Stimulated activated CD4-positive, alpha-beta T cell treated with anti-CD3 and anti-CD28 coated beads, Interleukin-12 subunit alpha, Interleukin-12 subunit beta, amount 100 ng/mL, for 4 hours (primary cell): ENCODE measurements at places on chromosomes 7 and 10.
A peak's percentile ranks its signal among the peaks of the same experiment; 100 is the strongest.

- no peak for DNase-seq
Observed at GRCh38 chr7:17807242-17807641, 133.1 kb downstream of the SNX13 start.

GRCh38 chr10:85647741-85648140, 718.9 kb downstream of the GRID1 start:
- DNase-seq = no peak

GRCh38 chr10:88292185-88292514, 291.0 kb downstream of the RNLS start:
- DNase-seq = no peak

- no peak for DNase-seq
Observed at GRCh38 chr7:84939442-84939841, 247.4 kb downstream of the SEMA3D start.

- DNase-seq = no peak
Observed at GRCh38 chr10:14468726-14469125, 138.0 kb upstream of the FRMD4A start.

GRCh38 chr7:47714669-47715607, 133.0 kb upstream of the TNS3 start:
- no peak for DNase-seq

DNA sequence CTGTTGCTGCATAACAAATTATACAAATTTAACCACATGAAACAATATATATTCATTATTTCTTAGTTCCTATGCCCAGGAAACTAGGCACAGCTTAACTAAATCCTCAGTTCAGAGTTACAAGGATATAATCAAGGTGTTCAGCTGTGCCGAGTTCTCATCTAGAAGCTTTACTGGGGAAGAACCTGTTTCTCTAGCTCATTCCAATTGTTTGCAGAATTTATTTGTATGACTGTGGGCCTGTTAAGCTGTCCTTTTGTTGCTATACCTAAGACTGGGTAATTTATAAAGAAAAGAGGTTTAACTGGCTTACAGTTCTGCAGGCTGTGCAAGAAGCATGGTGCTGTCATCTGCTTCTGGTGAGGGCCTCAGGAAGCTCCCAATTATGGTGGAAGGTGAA, 21.8 kb upstream of the MDFIC start:
- DNase-seq = no peak

DNA sequence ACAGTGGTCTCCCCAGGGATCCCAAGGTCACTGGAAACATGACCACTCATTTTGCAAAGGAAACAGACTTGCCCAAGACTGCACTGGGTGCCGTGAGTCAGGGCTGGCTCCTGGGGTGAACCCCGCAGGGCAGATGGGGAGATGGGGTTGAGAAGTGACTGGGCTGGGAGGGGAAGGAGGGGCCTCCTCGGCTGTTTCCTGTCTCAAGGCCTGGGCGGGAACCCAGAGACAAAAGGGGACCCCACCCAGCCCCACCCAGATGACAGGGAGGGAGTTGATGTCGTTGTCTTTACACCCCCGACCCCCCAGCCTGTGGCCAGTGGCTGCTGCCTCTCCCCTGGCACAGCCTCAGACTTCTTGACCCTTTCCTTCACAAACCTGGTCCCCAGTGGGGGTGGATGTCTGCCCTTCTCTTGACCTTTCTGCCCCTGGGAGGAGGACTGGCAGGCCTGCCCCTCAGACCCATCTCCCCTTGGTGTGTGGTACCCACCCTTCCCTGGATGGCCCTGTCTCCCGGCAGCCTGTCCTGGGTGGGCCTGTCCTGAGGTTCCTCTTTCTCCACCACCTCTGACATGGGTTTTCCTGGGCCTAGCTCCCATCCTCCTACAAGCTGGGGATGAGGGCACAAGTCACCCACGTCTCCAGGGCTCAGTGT, 1.4 kb downstream of the MYO1G start:
- DNase-seq = peak; percentile 63

DNA sequence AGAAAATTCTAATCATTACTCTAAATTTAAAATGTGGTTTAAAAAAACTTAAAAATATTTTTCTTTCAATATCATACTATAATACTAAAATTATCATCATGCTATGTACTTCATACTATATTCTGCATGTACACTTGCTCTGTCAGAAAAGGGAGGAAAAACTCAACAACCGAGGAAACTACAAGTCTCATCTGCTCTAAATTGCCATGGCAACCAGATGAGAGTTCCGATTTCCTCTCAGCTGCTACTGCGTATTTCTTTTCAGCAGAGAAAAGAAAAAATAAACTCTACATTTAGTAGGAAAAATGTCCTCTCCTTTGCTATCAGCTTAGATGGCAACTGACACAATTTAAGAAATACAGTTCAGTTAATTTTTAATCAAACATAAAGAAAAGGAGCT, 178.9 kb downstream of the SRPK2 start:
- no peak for DNase-seq

- no peak for DNase-seq
Observed at GRCh38 chr10:128686630-128687278, 560.5 kb upstream of the MKI67 start.

- no peak for DNase-seq
Observed at GRCh38 chr7:114574384-114574783, 159.8 kb downstream of the FOXP2 start.

GRCh38 chr10:88527245-88527644, 55.9 kb downstream of the RNLS start:
- DNase-seq = no peak

GRCh38 chr10:119358152-119358512, 150.8 kb downstream of the GRK5 start:
- DNase-seq = no peak

DNA sequence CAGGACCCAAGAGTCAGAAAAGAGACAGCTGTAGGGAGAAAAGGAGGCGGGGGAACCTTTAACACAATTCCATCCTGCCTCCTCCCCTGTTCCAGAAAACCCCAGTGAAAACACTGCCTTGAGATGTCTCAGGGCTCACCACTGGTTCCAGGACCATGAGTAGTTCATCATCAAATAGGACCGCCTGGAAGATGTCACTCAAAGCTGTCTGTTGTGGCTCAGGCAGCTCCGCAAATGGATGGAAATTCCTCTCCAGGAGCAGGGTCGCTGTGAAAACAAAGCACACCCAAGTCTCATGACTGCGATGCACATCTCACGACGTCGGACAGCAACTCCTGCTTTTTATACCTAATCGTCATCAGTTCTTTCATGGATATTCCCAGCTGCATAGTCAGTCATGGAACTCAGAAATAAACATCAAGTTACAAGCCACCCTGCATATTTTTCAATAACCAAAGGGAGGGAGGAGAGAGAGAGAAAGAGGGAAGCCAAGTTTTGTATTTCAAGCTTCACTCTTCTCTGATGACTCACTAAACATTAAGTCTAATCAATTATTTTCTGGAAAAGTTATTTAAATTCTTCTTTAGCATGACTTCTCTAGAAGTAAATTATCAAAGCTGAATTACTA, 49.2 kb downstream of the GSDME start:
- DNase-seq = no peak

- no peak for DNase-seq
Observed at GRCh38 chr7:19585761-19586160, 123.1 kb downstream of the POLR1F start.

DNA sequence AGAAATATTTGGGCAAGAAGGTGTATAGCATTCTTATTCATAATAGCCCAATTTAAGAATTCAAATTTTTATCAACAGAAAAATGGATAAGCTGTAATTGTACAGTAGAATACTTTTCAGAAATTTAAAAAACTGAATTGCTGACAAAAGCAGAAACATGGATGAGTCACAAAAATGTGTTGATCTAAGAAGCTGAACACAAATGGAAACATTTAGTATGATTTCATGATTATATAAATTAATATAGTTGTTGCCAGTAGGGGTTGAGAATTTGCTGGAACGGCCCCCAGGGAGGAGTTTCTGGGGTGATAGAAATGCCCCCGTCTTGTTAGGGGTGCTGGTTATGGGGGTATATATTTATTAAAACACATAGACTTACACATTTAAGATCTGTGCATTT, 179.1 kb downstream of the KLF6 start:
- DNase-seq = no peak

DNA sequence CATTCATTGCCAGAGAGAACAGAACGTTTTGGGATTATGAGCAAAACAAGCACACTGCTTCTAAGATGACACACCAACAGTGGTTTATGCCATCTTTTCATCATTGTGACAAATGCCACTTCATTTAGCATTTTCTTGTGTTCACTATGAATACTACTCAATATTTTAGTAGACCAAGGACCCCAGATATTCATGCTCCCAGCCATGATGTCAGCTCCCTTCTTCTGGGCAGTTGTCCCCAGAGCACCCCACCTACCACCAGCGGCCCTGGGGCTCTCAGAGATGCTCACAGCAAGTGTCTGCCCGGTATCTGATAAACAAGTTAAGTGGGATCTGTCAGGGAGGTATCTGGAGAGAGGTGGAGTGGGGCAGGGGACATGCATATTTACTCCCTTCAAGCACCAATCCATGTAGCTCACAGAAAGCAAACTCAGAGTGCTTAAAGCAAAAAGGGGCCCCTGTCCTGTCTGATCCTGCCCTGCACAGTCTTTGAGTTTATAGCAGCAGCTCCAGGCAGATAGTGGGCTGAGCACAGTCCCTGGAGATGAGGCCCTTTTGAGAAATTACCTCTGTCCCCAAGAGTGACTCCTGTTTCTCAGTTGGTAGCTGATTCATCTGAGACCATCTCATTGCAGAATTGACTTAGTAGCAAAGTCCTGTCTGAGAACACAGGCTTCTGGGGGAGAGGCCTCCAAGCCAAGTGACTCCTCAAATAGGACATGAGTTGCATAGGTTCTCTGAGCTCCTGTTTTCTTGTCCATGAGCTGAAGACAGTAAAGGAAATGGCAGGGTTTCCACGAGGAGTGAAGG, 281.8 kb upstream of the KLF6 start:
- DNase-seq = no peak

- DNase-seq = no peak
Observed at GRCh38 chr7:85471307-85471706, 284.5 kb upstream of the SEMA3D start.

GRCh38 chr10:125055446-125055845, 104.9 kb downstream of the CTBP2 start:
- DNase-seq = no peak

- DNase-seq = no peak
Observed at GRCh38 chr7:159010411-159010810, 134.3 kb downstream of the VIPR2 start.

DNA sequence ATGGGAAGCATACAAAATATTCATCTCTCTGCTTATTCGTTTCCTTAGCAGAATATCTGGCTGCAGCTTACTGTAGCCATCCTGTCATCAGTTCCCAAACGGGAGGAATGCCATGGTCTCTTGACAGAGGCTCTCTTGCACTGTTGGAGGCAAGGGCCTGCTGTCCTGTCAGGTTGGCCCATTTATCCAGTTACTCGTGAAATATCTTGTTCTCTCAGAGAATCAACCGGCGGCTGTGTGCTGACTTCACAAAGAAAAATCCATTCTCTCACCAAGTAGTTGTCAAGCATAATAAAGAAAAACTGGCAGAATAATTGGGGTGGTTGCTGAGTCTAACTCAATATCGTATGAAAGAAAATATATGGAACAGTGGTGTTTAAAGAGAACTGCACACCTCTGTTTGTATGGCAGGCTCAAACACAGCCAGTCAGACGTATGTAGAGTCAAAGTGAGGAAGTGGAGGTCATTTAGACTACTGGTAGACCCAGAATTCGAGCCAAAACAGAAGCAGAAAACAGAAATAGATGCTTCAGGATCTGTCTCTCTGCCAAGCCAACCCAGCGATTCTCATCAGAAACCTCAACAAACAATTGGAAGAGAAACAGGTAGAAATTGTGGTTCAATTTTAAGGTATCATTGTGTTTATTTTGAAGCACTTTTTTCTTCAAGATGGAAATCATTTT, 349.2 kb upstream of the PRKCQ start:
- DNase-seq = no peak

DNA sequence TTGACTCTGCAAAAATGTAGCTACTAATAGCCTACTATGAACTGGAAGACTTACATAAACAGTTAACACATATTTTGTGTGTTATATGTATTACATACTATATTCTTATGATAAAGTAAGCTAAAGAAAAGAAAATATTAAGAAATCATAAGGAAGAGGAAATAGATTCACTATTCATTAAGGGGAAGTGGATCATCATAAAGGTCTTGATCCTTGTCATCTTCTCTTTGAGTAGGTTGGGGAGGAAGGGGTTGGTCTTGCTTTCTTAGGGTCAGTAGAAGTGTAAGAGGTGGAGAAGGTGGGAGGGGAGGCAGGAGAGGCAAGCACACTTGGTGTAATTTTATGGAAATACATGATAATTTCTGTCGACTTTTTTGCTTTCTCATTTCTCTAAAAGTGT, 81.3 kb downstream of the NAMPT start:
- DNase-seq = no peak

DNA sequence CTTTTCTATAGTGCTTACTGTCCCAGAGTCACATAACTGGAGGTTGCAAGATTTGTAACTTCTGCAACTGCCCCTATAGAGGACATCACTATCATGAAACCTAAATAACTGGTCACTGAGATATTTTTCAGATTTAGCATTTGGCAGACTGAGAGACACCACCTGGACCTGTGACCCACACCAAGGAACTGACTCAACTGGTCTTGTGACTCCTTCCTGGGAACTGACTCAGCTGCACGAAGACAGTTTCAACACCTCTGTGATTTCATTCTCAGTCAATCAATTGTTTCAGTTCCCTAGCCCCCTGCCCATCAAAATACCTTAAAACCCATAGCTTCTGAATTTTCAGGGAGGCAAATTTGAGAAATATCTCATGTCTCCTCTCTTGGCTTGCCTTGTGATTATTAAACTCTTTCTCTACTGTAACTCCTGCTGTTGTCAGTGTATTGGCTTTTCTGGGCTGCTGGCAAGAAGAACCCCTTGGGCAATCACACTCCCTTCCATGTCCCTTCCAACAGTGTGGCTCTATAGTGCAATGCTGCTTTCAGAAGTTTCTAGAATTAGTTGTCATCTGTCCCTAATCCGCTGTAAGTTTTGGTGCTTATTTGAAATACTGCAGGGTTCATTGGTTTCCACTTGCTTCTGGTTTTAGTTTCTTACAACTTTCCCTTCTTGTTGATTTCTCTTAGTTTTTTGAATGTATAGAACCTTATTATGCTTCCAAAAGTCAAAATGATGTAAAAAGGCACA, 127.8 kb upstream of the ADCY1 start:
- no peak for DNase-seq

GRCh38 chr10:70578371-70578947, 24.1 kb downstream of the PRF1 start:
- peak; percentile 43 for DNase-seq

DNA sequence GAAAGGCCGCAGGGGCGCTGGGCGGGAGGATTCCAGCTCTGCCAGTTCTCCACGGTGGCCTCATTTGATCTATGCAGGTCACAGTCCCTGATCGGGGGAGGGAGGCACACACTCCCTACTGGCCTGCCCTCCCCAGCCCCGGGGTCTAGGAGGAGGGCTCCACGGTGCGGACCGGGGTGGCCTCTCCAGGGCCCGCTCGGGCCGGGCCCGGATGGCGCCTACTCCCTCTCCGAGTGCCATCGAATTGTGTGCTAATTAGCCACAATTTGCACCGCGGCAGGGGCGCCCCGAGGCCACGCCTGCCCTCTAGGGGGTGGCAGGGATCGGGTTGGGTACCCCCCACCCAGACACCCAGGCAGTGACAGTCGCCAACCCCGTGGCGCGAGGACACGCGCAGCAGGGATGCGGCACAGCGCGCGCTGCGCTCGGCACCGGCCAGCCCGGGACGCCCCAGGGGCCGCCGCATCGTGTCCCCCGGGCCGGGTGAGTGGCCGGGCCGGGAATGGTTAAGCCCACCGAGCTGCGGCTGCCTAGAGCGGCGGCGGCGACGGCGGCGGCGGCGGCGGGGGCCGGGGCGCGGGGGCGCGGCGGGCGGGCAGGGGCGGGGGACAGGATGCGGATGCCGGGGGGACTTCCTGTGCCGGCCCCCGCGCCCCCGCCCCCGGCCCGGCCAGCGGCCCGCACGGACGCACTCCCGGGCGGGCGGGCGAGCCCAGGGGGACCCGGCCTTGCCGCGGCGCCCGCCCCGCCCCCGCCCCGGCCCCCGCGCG, at the start of gene ZNF853:
Gene ZNF853, plus strand, starts transcription at position 658 of the 770 bp plus-strand sequence. CDS start 565 bp downstream, outside the sequence.
- DNase-seq = no peak
